ENCODE measurements at places on chromosomes 11 and 22. TPM values are rescaled to one million over a fixed set of nuclear protein-coding genes. Genes with fewer than 3 reads are reported as not detected.

- DNase-seq: peak; percentile 55
Measured at GRCh38 chr11:36467916-36468315, 42.2 kb downstream of the TRAF6 start.

DNA sequence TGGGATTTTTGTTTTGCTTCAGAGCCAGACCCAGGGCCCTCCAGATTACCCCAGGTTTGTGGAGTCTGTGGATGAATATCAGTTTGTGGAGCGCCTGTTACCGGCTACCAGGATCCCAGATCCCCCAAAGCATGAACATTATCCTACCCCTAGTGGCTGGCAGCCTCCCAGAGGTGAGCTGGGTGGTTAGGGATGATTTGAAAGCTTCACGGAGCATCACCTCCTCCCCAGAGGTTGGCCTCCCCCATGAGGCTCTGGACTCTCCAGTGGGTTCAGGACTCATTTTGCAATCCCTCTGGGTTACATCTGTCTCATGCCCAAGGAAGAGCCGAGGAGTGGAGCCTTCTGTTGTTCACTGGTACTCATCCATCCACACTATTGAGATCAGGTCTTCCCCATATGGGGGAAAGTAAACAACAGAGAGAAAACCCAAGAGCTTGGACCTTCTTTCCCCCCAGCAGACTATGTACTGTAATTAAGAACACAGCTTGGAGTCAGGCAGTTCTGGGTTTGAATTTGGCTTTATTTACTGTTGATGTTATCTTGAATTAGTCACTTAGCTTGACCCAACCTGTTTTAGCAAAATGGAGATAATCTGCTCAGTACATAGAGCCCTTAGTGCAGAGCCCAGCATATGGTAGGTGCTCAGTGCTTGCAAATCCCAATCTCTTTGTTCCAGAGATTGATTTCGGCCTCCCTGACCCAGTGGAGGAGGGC, 2.5 kb downstream of the MRPL49 start:
- no peak for DNase-seq

DNA sequence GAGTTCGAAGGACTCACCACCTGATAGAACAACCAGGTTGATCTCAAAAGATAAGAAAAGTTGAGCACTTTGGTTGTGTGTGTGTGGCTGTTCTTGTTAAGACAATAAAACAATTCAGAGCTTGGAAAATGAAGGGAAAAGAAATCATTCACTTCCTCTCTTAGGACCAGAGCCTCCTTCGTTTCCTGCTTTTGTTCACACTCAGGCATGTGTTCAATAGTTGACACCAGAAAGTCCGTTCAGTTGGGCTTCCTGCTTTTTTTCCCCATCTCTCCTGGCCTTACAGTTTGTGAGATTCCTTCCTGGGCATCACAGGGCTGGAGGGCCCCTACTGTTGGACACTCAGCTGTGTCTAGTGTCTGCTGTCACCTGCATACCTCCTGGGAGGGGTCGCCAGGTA, 48.0 kb downstream of the TSPAN18 start:
- no peak for DNase-seq

Gene TCN1
- not detected for total RNA-seq

Measured in LHCN-M2 (cell line).